ENCODE measurements at places on chromosomes 4 and X. TPM values are rescaled to one million over a fixed set of nuclear protein-coding genes. Genes with fewer than 3 reads are reported as not detected.

Gene L1CAM
- 1.7 TPM for total RNA-seq

- no peak for DNase-seq
These were observed 30.8 kb downstream of the SLITRK2 start for GRCh38 chrX:145848448-145848847.

DNA sequence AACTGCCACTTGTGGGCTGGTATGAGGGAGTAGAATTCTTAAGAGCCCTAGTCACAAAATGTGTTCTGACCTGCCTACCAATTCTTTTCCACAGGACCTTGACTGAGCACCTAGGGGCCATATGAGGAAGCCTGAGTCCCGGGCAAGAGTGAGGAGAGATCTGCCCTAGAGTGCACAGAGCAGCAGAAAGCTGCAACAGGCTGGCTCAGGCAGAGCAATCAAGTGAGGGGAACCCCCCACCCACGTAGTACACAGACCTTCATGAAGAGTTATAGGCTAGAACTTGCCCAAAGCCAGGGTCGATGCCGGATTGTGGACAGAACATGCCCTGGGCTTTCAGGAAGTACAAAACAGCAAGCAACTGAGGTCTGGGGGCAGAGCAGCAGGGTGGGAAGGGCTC, 117.0 kb downstream of the SPOCK3 start:
- DNase-seq, result no peak

DNA sequence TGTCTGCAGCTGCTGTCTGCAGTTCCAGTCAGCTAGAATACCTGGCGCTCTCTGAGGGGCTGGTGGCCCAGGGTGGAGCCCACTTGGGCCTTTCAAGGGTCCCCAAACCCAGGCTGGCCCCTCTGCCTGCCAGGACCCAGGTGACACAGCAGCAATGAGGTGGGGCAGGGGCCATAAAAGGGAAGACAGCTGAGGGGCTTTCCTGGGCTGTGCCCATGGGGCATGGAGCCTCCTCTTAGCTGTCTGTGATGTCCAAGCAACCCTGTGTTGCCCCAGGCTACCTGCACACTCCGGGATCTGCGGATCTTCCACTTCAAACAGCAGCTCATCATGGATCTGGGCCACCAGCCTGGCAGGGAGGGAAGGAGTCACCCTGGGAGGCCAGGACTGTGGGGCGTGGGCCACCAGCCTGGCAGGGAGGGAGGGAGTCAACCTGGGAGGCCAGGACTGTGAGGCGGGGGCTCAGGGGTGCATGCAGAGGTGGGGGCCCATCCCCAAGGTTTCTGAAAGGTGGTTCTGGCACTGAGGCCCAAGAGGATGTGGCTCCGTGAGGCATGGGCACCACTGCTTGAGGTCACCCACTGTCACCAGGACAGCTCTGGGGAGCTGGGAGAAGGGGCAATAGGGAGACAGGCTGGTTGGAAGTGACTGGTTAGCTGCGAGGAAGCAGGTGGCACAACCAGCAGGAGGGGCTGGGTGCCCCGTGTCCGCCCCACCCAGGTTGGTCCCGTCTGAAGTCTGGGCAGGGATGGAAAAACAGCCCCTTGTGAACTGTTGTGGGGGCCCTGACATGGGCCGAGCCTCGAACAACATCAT, 16.3 kb downstream of the NAT8L start:
- no peak for DNase-seq
